ENCODE measurements at places on chromosomes 1 and 21.

GRCh38 chr1:77219166-77219887 lies at the start of gene PIGK:
TSS of gene PIGK (minus strand) at chr1:77219430. CDS start at chr1:77219402, 28 bp downstream.
- peak; percentile 91 for DNase-seq

DNA sequence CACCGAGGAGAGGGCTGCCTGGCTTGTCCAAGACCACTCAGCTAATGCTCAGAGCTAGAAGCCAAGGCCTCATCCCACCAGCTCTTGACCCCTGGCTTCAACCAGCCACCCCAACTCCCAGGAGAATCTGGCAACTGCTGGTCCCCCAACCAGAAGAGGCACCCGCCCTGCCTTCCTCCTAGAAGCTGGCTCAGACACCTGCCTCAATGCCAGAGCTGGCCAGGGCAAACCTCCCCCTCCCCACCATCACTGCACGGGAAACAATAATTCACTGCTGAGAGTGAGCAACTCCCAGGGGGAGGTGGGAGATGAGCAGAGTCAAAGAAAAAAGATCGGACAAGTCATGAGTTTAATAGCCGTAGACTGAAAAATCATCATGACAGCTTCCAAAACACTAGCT lies 3.3 kb downstream of the CHD5 start:
- no peak for DNase-seq

GRCh38 chr1:162070825-162071224 lies 1.3 kb downstream of the NOS1AP start:
- peak; percentile 17 for DNase-seq

- no peak for DNase-seq
Observed at GRCh38 chr1:91761295-91761721, 124.6 kb downstream of the TGFBR3 start.

DNA sequence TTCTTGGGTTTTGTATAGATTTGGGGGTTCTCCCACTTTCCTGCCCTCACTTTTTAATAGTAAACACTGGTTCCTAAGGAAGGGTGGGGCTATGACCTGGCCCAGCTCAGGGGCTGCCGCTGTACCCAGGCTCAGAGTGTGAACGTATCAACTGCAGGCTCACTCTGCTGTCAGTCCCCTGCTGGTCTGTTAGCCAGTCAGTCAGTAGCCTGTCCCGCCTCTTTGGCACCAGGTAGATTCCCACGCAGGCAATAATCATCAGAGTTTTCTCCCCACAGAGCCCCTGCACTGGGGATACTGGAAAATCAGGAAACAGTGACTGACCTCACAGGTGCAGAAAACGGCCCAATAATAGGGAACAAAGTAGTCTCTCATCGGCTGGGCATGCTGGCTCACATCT lies 15.0 kb upstream of the ALPL start:
- no peak for DNase-seq

GRCh38 chr1:1442069-1442770 lies 6.7 kb downstream of the VWA1 start:
- DNase-seq = no peak

DNA sequence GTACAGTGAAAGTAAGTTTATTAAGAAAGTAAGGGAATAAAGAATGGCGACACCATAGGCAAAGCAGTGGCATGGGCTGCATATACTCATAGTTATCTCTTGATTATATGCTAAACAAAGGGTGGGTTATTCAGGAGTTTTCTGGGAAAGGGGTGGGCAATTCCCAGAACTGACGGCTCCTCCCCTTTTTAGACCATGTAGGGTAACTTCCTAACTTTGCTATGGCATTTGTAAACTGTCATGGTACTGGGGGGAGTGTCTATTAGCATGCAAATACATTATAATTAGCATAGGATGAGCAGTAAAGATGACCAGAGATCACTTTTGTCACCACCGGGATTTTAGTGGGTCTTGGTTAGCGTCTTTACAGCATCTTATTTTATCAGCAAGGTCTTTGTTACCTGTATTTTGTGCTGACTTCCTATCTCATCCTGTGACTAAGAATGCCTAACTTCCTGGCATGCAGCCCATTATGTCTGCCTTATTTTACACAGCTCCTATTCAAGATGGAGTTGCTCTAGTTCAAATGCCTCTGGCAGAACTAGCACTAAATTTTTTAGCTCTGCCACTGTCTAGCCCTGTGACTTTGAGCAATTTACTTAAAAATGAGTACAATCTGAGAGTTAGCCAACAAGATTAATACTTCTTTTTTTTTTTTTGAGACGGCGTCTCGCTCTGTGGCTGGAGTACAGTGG lies 110.3 kb upstream of the PALMD start:
- no peak for DNase-seq

GRCh38 chr1:161083748-161084596 lies 5.4 kb downstream of the NECTIN4 start:
- DNase-seq = no peak

DNA sequence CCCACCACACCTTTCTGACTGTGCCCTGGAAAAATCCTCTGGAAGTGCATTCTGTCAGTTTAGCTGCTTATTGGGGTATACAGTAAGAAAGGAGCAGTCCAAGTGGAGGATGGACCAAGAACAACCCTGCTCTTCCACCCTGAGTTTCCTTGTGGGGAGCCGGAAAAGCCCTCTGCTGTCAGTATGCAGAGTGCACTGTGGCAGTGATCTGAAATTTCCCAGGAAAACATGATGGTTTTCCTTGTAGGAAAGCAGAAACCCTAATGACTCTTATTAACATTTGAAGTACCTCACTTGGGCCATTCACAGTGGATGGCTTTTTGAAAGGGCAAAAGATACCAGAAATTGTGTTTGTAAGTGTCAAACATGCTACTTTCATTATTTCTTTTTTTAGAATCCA lies 20.5 kb downstream of the ELAVL4 start:
- DNase-seq = no peak

DNA sequence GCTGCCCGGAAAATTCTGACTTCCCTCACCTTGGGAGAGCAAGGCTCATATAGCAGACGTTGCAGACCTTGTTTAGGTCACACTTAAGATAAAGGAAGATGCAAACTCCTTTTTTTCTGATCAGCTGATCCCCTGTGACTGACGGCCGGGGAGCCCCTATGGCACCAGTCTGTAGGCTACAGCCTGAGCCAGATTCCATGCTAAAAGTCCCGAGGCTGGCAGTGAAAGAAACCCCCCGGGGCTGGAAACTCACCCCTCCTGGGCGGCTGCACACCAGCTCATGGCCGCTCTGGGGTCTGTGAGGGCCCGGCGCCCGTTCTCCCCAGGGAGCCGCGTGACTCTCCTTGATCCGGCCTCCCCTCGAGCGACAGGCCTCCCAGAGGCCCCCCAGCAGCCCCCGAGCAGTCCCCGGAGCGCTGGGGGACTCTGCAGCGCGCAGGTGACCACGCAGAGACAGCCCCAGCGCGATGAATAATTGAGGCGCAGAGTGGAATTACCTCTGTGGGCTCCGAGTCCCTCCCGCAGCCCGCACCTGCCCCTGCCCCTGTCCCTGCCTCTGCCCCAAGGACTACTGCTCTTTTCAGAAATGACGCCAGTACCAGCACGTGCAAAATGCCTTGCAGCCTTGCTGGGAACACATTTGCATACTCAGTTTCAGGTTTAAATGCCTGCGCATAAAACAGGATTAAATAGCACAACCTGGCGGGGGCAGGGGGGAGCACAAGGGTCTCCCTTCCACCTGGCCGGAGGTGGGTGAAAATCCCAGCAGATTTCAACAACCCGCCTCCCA lies 62.6 kb upstream of the CLDN14 start:
- DNase-seq = peak; percentile 76
